ENCODE measurements at places on chromosomes 7 and 10.

DNA sequence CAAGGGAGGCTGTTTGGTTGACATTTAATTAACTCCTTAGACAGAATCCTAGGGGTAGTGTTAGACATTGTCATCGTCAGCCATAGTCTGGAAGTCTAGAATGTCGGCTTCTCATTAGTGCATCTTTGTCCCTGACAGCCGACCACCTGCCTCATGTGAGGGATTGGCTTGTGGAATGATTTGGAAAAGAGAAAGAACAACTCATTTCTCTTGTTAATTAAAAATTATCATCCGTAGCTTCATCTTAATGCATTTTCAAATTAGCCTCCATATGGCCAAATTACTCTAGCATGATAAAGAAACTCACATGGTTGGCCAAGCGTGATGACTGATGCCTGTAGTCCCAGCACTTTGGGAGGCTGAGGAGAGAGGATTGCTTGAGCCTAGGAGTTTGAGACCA is 97.7 kb upstream of the PARD3 start:
- no peak for DNase-seq

DNA sequence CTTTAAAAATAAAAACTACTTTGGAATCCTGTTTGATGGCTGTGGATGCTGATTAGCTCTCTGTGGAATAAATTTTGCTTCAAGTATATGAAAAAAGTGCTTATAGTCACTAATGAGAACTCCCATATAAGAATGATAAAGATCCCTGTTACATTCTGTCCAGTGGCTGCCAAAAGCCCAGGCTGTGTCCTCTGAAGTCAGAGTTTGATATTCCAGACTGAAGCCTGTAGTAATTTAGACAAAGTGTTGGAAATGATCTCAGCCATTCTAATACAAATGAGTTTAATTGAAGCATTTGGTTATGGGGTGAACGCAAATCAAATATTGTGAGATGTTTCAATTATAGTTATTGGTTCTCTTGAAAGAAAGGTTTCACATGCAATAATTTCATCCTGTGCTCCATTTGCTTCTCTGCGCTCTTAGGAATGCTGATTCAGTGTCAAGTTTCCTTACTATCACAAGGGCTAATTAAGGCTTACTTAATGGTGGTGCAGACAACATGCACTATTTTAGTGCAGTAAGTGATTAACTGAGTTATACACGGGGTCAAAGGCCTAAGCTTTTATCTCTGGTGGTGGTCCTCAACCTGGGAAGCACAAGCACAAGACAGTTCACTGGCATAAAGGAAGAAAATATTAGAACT is 867.6 kb downstream of the SORCS1 start:
- no peak for DNase-seq

DNA sequence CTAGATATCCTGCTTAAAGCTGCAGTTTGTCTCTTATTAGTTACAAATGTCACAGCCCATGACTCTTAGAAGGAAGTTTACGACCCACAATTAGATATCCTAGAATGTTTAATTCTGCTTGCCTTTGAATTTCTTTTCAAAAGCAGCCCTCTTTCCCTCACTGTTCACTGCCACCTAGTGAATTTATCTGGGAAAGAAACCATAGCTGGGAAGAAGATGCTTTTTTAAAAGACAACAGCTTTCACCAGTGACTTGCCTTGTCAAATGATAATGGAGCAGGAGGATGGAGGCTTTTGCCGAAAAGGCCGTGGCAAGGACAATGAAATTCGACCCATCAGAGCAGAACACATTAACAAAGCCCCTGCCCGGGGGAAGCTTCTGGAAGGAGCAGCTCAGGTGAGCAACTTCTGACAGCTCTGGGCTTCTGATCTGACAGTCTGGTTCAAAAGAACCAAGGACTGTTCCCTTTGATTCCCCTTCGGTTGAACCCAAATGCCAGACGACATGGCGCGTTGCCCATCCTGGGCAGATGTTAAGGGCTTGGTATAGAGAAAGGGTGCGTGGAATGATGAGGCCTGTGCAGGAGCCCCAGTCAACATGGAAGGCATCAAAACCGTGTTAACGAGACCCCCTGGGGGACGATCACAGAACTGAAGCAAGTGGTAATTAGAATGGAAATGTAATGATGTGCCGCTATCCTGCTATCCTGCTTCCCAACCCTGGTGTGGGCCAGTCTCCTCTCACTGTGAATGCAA is 236.8 kb downstream of the FRMD4A start:
- DNase-seq: no peak

- DNase-seq: no peak
Observed at GRCh38 chr10:28331841-28332240, 29.0 kb upstream of the MPP7 start.

- DNase-seq: no peak
Observed at GRCh38 chr10:89360157-89360556, 17.7 kb upstream of the IFIT1B start.

DNA sequence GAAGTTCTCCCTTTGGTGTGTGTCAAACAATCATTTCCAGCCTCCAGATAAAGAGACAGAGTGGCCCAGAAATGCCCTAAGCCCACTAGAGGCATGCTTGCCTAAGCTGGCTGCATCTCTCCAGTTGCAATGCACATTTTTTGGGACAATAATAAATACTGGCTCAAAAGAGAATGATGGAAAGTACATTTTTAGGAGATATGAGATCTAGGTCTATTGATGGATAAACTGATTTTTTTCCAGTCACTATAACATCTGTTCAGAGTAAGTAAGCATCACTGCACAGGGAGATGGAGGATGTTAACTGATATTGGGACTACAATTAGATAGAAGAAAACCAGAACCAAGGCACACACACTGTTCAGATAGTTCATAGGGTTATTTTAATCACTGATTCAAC is 553.0 kb downstream of the GRM8 start:
- DNase-seq: no peak

DNA sequence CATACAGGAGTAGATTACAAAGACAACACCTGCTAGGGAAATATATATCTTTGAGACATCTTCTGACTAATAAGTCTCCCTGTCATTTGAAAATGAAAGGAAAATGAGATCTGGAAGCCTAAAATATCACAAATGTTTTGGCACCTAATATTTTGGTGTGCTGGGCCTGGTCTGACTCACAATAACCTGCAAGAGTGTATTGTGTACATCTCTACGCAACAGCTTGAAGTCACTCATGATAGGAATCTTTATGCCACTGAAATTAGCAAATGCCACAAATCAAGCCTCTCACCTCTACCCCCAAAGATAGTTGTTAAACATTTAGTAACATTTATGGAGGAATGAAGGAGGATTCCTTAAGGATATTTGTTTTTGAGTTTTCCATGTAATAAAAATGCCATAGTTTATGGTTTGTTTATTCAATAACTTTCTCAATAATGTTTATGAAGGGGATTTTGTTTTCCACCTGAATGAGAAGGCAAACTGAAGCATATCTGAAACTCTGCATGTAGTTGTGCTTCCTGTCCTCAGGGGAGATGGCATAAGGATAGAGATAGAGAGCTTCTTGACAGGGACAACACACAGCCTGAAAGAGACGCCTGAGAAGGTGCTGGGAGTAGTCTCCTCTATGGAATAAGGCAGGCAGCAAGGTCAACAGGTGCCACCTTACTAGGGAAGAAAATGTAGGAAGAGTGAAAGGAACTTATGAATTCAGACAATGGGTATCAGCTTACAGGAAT is 197.4 kb downstream of the AHR start:
- DNase-seq: no peak

All from GM18507 (cell line).